Hepatocyte (in vitro differentiated cells): ENCODE measurements at places on chromosomes 1 and 21.

DNA sequence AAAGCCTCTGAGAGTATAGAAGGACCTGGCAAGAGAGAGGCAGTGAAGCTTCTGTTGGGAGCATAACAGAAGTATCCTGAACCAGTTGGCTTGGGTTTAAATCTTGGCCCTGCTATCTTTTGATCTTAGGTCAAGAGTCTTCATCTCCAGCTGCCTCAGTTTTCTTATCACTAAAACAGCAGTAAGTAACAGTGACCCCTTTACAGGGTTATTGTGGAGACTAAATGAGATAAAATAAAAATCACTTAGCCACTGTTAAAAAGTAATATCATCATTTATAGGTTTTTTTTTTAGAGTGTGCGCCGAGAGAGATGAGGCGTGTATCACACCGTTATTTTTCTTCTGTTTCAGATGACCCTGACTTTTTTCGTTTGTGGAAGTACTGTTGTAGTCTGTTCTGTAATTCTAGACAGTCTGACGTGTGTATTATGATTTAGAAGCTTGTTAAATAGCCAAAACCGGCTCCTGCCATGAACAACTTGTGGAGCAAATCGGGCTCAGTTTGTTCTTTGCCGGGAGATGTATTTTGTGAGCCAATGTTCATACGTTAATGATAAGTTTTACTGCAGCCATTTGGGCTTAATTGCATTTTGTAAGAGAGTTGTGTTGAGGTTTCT lies 1.1 kb downstream of the THRAP3 start:
- no peak for DNase-seq

GRCh38 chr1:224377676-224378006 lies 21.0 kb downstream of the CNIH4 start:
- peak; percentile 16 for DNase-seq

DNA sequence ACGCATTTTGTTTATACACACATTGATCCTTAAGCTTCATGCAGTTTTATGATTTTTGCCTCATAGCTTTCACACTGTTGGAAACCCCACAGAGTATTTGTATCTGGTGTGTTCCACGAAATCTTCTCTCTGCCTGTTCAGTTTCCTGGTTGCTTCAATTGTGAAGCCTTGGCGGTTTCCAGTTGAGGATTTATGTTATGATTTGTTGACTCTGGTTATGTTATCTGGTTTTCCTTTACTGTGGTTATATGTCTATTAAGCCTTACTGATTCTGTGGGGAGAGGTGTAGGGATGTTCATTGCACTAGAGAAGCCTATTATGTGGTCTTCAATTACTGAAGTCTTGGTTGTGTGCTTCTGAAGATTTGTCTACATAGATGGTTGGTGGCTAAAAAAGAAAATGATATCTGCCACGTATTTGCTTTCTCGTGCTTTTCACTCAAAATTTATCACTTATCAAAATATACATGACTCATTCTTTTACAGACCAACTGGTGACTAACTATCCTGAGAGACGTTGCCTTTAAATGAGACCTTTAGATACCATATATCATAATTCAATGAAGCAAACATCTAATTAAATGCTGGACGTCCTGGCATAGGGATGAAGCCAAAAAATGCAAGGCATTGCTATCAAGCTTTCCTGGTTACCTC lies 488.0 kb upstream of the B3GALT2 start:
- DNase-seq = no peak

GRCh38 chr1:169105434-169106094 lies 926 bp upstream of the ATP1B1 start:
- DNase-seq = peak; percentile 94

DNA sequence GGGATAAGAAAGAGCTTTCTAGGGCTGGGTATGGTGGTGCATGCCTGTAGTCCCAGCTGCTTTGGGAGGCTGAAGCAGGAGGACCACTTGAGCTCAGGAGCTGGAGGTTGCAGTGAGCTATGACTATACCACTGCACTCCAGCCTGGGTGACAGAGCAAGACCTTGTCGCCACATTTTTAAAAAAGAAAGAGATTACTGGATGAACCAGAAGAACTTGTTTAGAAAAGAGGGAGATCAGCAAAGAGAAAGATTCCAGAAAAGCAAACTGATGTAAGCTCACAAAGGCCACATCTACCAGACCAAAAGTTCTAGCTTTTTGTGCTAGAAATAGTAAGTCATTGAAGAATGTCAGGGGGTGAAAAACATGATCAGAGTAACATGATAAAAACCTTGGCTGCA lies 117.6 kb downstream of the KIAA0319L start:
- no peak for DNase-seq

DNA sequence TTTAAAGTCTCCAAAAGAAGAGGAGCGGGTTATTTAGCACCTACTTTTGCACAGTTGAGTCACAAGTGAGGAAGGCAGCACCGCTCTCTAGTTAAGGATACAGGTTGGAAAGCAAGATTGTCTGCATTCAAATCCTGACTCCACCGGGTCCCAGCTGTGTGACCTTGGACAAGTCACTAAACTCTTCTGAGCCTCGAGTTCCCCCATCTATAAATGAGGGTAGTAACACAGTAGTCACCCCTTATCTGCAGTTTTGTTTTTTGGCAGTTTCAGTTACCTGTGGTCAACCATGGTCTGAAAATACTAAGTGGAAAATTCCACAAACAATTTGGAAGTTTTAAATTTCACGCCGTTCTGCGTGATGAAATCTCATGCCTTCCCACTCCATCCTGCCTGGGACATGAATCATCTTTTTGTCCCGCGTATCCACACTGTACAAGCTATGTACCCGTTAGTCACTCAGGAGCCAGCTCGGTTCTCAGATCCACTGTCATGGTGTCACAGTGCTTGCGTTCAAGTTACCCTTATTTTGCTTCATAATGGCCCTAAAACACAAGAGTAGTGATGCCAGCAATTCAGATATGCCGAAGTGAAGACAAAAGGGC lies 49.4 kb downstream of the CAPZB start:
- no peak for DNase-seq

DNA sequence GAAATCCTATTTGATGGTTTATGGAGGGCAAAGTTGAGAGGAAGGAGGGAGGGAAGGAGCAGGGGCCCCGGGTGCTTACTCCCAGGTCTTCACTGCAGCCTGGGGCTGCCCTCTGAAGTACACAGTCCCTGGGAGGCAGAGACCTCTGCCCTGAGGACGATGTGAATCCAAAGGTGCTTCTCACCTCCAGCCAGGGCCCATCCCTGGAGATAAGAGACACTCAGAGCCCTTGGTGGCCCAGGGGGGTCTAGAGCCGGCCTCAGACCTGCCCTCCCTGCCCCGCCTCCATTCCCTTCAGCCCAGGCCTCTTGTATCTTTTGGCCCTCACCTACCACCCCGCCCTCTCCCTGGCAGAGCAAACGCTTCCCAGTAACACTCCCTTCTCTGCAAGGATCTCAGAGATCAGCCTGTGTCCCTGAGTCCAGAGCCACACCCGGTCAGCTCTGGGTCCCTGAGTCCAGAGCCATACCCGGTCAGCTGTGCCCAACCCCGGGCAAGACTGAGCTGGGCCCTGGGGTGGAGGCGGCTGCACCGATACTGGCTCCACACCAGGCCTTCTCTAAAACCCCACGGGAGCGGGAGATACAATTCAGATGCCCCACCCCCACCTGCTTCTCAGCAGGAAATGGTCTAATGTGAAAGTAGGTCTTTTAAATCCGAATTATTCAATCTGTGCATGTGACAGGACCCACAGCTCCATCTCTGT lies 3.6 kb upstream of the GNB1 start:
- DNase-seq = peak; percentile 64

- peak; percentile 49 for DNase-seq
Observed at GRCh38 chr1:158095737-158096335, 84.9 kb upstream of the CD1D start.

DNA sequence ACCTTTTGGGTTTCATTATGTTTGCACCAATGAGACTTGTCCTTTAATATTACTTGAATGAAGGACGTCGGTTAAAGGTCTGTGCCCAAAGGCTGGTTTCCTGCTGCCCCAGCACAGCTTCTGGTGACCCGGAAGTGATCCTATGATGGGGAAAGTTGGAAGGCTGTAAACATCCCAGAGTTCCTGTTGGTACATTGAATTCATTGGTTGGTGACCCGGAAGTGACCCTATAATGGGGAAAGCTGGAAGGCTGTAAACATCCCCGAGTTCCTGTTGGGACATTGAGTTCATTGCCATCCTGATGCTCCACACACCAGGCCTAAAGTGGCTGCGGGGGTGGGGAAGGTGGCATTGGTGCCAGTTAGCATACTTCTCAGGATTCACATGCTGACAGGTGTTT lies 187.3 kb downstream of the RYR2 start:
- DNase-seq = no peak

DNA sequence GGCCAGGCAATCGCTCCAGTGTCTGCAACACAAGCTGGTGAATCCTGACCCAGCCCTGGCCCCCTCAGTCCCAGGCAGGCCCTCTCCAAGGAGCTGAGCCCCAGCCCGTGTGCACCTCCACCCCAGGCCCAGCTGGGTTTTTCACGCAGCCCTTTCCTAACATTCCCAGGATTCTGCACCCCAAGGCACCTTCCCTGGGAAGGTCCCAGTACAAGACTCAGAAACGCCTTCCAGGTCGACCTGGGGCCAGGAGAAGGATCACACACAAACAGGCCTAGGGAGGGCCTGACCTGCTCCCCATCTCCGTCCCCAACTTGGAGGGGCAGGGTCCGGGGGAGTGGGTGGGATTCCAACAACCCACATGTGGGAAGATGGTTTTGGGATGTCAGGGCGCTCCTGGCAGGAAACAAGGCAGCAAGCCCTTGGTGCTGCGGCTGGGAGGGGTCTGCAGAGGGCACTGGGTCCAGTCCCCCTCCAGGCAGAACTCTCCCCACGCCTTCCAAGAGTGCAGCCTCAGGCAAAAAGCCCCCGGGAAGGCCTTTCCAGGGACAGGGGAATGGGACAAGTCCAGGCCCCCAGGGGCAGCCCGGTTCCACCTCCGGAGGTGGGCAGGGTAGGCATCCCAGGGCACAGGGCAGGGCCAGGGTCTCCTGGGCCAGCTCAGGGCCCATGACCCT lies 58.3 kb downstream of the KCNAB2 start:
- no peak for DNase-seq

- DNase-seq = no peak
Observed at GRCh38 chr1:234164098-234164709, 209.1 kb upstream of the COA6 start.

- DNase-seq = no peak
Observed at GRCh38 chr1:212138457-212138856, 102.9 kb downstream of the DTL start.

GRCh38 chr1:63906047-63906704 lies 132.4 kb downstream of the ROR1 start:
- DNase-seq = no peak

DNA sequence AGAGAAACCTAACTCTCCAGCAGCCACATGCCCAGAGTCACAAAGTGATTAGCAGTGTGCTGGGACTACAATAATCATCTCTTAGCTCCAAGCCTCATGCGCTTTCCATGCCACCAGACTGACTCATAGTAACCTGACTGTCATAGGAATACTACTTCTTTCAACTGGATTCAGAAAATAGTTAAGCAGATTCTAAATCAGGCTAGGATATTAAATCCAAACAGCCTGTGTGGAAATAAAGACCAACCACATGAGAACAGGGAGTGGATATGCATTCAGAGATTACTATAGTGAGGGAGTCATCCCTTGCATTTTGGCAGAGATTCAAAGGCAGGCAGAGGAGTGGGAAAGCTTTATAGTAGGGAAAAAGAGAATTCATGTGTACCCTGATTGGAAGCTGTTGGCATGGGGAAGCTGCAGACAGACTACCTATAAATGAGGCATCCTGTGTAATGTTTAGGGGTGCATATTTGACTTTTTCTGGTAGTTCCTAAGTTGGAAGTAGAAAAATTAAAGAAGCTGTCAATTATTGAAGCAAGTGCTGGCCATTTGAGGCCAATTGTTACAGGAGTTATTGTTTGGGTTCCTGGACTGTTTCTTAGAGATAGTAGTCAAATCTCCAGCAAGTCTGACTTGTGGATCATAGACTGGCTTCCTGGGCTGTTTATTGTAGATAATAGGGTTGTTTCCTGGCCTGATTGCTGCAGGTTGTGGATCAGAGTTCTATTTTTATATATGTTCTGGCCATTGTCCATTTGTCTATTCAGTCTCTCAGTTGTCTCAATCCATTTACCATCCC lies 31.7 kb upstream of the DNAH14 start:
- DNase-seq = no peak

DNA sequence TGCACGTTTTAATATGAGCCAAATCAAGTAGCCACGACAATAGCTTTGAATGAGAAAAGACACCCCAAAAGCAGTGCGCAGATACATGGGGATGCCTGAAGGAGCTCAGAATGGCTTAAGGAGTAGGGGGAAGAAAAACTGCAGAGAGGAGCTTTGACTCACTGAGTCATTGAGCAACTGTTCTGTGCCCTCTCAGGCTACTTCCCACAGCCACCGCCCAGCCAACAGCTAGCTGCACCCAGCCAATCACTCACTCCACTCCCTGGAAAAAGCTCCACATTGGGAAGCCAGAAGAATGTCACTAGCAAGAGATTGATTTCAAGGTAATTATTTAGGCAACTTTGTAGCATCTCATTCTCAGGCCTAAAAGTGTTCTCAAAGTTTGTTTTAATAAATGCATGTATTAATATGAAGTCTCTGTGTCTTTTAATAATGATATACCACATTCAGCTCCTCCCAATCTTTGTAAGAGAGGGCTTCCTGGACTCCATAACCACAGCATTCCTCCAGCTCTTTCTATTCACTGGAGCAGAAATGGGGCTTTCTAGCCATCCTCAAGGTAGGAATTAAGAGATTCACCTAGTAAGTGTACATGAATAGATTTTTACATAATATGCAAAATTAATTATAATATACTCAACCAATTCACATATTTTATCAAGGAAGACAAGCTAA lies 16.8 kb downstream of the DUSP10 start:
- DNase-seq = no peak

DNA sequence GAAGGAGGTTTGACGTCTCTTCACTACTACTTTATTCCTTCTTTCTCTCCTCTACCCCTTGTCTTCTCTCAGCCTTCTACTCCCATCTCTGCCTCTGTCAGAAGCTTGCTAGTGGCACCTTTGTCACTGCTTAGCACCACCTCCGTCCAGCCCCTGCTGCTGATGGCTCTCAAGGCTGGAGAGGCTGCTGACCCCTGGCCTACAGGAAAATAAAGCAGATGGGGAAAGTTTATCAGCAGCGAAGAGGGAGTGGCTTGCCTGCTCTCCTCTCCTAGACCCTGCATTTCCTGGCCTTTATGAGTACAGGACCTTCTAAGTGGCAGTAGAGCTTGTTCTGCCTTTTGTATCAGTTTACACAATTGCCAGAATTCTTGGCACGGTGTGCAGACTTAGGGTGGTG lies 27.0 kb downstream of the PROX1 start:
- no peak for DNase-seq

- DNase-seq = no peak
Observed at GRCh38 chr1:150005606-150006005, 4.9 kb downstream of the OTUD7B start.
